ENCODE measurements at places on chromosomes 4 and X.

- DNase-seq, result no peak
Measured at GRCh38 chr4:74202062-74202586, 44.2 kb downstream of the MTHFD2L start.

DNA sequence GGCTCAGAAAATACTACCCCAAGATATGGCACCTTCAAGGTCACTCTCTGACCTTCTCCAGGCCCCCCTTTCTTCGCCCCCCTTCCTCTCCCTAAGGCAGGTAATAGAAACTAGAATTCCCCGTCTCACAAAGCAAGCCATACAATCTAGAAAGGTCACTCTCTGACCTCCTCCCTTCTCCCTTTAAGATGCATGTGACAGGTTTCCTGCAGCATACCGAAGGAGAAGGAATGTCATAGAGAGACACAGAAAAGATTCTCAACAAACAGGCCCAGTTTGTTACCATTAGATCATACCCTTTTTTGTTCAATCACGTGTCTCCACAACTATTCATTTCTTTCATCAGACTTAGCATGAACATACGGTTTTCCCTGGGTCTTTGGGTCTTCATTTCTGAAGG is 51.2 kb upstream of the RBMXL3 start:
- no peak for DNase-seq

DNA sequence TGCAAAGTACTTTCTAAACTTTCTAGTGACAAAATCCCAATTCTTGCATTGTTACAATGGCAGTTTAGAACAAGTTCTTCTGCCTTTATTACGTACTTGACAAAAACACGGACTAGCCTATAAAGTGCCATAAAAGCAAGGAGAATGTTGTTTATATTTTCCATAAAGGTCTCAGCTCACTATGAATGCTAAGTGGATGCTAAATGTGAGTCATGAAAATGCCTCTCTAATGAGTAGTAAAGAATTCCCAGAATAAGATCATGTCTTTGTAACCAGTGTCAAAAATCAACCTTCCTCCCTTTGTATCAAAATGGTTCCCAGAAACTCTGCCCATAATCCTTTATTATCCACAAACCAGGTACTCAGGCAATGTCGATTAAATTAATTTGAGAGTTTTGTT is 539.8 kb upstream of the SLIT2 start:
- DNase-seq, result no peak

DNA sequence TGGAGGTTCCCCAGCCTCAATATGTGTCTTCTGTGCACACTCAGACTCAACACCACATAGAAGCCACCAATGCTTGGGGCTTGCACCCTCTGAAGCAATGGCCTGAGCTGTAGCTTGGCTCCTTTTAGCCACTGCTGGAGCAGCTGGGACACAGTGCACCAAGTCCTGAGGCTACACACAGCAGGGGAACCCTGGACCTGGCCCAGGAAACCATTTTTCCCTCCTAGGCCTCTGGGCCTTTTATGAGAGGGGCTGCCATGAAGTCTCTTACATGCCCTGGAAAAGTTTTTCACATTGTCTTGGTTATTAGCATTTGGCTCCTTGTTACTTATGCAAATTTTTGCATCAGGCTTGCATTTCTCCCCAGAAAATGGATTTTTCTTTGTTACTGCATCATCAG is 306.2 kb downstream of the CPXCR1 start:
- DNase-seq, result no peak

DNA sequence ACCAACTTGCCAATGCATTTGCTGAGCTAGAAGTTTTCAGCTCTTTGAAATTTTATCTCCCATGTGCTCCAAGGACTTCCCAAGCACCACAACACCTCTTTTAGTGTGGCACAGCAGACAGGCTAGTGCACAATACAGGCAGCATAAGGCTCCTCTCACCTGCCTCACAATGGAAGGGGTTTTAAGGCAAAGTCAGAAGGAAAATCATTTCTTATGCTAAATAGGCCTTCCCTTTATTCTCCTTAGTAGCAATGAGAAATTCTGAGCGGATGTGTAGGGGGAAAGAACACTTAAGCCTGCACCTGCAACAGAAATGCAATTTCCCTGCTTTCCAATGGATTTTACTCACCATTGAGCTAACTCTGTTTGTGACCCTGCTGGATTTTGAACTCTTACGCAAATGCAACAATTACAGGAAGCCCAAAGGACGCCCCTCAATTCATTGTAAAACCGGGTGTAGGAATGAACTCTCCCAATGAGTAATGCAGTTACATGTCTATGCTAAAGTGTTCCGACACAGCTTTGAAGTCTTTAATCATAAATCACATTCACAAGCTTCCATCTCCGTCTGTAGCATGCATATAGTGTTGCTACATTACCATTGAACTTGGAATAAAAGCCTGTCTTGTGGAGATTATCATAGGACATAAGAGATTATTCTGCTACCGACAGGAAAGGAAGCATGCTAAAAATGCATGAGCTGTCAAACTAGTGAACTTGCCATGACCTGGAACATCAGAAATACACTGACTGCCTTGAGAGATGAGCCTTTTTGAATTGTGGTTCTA is 1084.9 kb downstream of the RPA4 start:
- no peak for DNase-seq

GRCh38 chr4:155371432-155372043 is 5.2 kb downstream of the MAP9 start:
- DNase-seq, result peak; percentile 10

GRCh38 chr4:85420831-85421230 is 54.1 kb upstream of the ARHGAP24 start:
- DNase-seq, result no peak

DNA sequence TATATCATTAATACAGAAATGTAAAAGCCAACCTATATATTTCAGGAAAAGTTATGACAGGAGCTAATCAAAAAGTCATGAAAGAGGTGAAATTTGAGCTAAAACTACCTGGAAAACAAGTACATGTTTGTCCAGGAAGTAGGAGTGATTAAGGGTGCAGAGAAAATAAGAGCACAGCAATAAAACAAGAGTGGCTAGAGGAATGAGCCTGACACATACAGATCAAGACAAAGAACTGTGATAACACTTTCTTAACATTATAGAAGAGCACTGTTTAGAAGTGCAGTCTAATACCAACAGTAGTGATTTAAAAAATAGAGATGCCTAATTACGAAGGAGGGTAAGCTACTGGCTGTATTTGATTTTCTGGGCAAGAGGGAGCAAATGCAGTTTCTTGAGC is 125.1 kb downstream of the WDFY3 start:
- DNase-seq, result no peak

DNA sequence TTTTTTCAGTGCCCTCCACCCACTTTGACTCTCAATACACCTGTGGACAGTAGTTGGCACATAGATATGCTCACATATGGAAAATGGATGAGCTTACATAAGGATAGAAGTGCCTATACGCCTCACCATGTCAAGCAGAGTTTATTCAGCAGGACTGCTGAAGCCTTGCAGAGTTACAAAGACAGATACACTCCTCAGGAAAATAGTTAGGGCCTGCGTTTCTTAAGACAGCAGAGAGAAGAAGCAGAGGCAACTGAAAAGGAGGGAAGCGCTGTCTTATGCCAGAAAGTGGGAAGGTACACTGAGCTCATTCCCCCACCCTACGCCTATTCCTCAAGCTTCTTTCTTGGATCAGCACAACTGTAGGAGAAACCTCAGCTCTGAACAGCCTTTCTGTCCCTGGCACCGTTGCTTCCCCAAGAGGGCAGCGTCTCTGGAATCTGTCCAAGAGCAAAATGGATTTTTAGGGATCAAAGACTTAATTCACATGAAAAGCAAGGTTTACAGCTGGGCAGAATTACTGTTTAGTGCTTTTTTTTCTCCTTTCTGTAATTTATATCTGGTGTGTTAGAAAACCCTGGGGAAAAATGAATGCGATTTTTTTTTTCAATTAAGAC is 37.3 kb upstream of the MBTPS2 start:
- no peak for DNase-seq

- DNase-seq, result no peak
Measured at GRCh38 chr4:76216975-76217814, 3.6 kb upstream of the SCARB2 start.

DNA sequence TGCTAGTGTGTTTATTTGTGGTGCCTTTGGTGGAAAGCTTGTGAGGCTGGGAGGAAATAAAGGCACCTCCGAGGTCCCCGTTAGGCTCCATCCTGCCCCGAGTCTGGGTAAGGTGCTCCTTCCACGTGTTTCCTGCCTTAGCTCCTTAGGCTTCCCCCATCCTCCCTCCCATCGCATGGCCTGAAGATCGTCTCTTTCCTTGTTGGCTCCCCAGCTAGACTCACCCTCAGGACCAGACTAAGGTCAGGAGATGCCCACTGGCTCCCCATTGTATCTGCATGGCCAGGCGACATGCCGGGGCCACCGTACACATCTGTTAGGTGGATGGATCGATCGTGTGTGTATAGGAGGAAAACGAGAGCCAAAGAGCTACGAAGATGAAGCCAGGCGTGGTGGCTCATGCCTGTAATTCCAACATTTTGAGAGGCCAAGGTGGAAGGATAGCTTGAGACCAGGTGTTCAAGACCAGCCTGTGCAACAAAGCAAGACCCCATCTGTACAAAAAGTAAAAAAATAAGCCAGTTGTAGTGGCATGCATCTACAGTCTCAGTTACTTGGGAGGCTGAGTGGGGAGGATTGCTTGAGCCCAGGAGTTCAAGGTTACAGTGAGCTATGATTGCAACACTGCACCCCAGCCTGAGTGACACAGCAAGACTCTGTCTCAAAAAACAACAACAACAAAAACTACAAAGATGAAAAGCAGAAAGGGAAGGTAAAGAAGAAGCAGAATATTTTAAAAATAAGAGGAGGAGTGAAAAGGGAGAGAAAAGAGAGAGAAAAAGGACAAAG is 53.7 kb downstream of the SEPSECS start:
- DNase-seq, result no peak
